ENCODE measurements at places on chromosomes 1 and 21. TPM values are rescaled to one million over a fixed set of nuclear protein-coding genes. Genes with fewer than 3 reads are reported as not detected.

DNA sequence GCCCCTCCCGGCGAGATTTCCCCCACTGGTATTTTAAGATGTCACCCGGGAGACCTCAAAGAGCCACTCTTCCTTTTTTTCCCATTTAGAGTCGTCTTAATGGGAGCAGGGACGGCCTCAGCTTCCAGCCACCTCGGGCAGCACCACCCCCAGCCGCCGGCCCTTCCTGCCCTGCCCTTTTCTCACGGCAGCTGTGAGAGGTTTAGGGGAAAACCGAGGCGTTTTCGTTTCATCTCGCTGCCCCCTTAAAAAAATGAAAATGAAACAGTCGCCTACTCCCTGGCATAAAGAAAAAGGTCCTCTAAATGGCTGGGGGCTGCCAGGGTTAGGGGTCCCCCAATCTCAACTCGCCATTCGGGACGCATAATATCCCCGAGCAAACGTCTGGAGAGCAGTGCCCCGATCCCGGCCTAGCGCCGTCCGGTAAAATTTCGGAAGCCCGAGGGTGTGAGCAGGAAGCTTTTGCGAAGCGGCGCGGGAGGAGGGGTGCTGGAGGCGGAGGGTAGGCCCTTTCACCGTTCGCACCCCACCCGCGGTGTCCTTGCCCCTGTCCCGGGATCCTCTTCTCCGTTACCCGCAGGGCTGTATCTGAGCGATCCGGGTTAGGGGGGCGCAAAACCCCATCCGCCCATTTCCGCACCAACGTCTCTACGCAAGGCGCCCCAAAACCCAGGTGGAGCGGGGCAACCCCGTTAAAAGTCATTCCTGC is 1.2 kb downstream of the RUNX3 start:
- DNase-seq: no peak

DNA sequence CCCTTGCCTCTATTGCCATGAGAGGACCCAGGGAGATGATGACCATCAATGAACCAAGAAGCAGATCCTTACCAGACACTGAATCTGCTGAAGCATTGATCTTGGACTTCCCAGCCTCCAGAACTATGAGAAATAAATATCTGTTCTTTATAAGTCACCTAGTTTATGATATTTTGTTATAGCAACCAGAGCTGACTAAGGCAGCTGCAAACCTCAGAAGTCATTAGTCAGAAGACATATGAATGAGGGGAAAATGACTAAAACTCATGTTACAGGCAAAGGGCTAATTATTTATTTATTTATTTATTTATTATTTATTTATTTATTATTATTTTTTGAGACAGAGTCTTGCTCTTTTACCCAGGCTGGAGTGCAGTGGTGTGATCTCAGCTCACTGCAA is 321.1 kb downstream of the TGFB2 start:
- no peak for DNase-seq

- DNase-seq: no peak
Observed at GRCh38 chr1:18907917-18908845, 5.8 kb upstream of the ALDH4A1 start.

The TPTE gene
- total RNA-seq: not detected

DNA sequence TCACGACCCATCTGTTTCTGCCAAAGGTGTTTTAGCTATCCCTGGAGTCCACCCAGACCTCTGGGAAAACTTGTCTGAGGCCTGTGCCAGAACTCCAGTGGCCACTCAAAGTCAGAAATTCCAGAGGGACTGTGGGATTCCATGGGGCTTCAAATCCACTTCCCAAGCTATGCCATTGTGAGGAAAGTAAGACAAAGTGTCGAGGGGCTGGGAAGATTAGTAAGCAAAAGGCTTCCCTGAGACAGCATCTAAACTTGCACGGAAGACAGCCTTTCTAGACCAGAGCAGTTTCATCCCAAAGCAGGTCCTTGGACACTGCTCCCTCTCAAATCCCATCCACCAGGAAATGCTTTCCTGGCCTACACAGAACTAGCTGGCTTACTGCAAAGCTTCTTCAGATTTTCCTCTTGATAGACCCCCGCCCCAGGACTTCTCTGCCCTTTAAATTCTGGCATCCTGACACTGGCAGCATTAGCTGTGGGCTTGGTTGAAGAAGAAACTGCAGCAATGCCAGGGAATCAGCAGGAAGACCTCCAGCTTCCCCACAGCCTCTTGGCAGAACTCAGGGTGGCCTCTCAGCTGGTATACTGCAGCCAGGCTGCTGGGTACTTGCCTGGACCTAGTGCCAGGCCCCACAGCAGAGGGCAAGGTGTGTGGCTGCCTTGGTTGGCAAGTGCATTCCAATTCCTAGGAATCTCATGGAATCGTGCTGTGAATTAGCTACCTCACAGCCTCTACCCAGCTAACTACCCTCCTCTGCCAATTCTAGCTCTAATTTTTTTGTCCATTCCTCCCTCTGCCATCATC is 27.3 kb upstream of the LMX1A start:
- DNase-seq: no peak

The GPR61 gene
- 0.18 TPM for total RNA-seq

GRCh38 chr21:15564907-15565306 is 164.9 kb upstream of the USP25 start:
- DNase-seq: no peak

GRCh38 chr1:19070197-19070651 is 113.7 kb upstream of the IFFO2 start:
- no peak for DNase-seq

DNA sequence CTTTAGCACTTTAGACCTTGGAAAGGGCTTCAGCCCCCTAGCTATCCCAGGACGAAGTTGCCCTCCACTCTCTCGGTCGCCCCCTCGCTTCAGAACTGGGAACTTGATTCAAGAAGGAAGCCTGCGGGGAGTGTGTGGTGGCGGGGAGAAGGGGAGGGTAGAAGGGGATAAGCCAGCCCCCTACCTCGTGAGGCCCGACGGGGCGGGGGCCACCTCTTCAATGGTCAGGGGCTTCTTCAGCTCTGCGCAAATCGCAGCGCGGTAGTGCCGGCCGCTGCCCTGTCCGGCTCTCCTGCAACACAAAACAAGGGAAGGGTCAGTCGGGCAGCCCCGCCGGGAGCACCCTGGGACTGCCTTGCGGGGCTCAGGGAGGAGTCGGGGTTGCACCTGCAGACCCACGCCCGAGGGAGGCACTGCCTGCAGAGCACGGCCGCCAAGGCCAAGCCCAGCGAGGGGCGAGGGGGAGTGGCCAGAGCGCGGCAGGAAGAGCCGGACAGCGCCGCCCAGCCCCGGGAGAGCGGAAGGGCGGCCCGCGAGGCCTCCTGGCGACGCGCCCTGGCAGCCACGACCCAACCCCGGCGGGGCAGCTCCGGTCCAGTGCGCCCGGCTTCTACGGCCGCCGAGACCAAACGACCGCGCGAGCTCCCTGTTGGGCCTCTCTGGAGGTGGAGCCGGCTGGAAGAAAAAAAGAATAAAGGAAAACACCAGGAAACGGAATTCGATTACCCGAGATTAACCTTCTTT is 56.2 kb upstream of the RASAL2 start:
- peak; percentile 81 for DNase-seq

DNA sequence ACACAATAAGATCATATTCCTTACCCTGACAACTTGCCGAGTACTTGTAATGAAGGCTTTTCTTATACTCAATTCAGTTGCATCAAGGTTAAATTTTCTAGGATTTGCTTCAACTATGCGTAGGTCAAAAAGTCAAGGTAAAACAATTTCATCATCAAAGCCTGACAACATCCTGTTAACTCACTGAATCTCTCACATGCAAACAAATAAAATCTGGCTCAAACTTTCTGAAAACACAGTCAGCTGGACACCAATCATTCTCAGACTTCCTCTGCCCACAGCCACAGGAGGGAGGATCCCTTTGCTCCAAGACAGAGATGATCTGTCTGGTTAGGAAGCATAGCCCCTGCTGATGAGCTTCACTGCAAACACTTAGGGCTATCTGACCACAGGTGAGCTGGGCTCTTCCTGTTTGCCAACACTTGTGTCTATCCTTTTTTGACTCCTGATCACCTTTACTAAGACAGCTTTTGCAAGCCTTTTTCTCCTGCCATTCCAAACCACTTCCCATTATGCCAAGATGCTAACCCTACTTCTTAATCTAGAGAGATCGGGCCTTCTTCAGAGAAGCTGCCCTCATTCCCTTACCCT is 20.0 kb downstream of the STX6 start:
- DNase-seq: no peak

- no peak for DNase-seq
Observed at GRCh38 chr1:31643976-31644559, 608 bp downstream of the PEF1 start.

The RYR2 gene
- total RNA-seq: not detected

GRCh38 chr1:52520148-52520547 is 32.7 kb downstream of the TUT4 start:
- DNase-seq: no peak

GRCh38 chr1:47771751-47772150 is 225.4 kb downstream of the TRABD2B start:
- no peak for DNase-seq

- DNase-seq: no peak
Observed at GRCh38 chr1:77655431-77655974, 27.0 kb downstream of the ZZZ3 start.

DNA sequence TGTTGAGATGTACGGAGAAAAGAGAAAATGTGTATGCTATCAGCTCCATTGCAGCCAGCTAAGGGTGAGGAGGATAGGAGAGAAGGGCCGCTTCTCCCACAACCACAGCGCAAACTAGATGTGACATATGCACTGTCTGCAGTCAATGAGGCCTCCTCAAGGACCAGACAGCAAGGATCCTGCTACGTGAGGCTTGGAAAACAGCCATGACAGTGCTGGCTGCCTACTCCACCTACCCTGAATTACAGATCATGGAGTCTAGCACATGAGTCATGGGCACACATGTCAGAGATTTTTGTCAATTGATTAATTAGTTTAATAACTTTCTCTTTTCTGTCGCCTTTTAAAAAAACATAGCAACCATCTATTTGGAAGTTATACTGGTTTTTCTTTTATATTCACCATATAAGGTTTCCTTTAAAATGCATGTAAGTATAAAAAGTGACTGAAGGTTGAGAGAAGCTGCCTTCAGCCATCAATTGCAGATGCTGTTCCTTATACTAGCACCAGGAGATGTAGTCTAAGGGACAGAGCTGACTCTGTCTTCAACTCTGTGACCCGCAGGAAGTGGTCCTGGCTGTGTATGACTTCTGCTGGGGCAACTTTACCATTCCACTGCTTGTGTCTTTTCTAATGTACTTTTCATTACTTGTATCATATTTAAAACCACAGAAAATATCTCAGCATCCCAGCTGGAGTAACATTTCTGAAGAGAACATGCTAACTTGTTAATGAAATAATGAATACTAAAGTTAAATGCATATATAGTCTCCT is 3.1 kb downstream of the VPS26C start:
- DNase-seq: no peak

DNA sequence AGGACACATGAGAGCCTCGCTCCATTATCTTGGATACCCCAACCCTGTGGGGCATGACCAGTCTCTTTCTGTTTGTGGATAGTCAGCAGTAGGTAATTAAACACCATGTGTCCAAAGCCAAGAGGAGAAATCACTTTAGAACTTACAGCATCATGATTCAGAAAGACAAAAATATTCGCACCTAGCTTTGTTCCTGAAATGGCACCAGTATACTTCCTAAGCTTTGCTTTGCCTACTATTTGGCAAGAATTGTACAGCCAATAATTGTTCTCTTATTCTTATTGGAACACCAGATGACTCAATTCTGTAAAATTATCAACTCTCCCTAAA is 24.2 kb downstream of the TNFRSF9 start:
- DNase-seq: no peak

The LEFTY1 gene
- 0.13 TPM for total RNA-seq

DNA sequence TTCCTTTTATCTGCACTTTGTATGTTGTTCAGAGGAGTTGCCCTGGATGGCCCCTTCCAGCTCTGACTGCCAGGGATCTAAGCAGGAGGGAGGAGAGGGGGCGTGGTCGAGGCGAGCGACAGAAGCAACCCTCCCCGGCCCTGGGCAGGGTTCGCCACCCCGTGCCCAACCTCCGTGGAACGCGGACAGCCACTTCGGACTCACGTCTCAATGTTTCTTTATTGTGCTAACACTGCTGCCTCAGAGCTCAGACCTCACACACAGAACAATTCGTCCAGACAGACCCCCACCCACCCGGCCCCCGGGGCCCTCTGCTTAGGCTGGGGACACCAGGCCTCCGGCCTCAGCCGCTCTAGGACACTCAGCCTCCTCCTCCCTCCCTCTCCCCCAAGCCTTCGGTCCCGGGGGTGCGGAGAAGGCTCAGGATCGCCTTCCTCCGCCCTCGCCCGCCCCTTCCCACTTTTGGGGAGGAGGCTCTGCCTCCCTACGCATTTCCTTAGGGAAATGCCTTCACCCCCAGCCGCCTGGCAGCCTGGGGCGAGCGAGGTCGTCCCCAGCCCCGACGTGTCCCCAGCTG is 8.3 kb downstream of the VSIG8 start:
- DNase-seq: peak; percentile 47

DNA sequence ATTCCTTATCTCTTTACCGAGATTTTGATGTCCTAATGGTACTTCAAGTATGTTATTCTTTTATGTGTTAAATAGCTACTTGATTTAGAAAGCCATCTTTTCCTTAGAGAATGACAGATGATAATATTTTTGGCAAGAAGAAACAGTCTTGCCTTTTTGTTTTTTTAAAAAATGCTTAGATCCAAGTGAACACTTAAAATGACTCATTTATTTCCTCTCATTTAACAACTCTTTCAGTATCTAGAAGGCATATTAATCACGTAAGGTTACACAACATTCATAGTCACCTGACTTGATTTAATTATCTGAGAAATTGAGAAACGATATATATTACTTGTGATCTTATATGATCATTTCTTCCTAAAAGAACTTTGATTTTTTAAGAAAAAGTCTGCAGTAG is 52.4 kb downstream of the SUCO start:
- DNase-seq: no peak

DNA sequence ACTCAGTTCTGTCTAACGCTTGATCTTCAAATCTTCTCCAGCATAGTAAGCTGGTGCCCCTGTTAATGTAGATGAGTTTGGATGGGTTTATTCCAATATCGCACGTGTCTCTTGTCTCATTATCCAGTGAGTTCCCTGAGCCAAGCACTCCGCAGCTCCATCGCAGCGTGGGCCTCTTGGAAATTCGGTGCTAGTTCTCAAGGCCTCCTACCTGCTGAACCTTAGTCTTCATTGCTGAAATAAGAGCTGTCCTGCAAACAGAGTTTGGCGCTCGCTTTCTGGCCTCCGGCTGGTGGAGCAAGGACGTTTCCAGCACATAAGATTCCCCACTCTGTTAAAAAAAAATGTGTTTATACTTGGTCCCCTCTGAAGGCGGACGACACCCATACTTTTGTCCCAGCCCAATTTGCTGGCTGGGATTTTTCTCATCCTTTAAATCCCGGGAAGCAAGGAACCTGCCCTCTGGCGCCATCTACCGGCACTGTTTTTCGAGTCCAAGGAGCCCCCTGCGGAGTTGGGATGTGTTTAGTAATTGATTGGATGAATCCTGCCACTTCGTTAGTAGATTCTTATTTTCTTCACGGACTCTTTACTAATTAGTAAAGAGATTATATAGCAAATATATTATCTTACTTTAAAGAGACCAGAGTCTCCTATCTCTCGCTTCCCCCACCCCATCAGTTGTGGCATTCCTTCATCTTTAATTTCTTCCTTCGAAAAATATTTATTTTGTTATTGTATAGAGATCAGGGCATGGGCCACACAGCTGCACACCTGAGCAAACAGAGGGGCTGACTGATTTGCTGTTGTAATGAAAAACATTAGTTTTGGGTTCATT is 14.7 kb downstream of the JUN start:
- peak; percentile 82 for DNase-seq

GRCh38 chr1:6578624-6579373 is 995 bp upstream of the ZBTB48 start:
- no peak for DNase-seq

Data from HT-29 (cell line).